ENCODE measurements at places on chromosomes 7 and 10.

DNA sequence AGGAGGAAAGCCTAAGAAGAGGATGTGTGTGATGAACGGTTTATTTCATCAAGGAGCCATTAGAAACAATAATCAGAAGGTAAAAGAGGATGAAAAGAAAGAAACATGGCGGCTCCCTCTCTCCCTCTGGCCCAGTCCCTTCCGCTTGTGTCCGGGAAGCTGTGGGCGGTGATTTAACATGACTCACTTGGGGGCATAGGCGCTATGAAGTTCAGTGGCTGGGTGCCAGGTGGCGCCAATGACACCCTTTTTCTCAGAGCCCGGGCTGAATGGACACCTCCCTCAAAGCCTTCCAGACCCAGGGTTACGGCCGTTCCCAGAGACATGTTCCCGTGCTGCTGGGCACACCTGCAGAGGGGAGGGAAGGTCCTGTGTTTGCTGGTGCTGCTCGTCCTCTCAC lies 244.0 kb downstream of the SKAP2 start:
- DNase-seq = peak; percentile 5

DNA sequence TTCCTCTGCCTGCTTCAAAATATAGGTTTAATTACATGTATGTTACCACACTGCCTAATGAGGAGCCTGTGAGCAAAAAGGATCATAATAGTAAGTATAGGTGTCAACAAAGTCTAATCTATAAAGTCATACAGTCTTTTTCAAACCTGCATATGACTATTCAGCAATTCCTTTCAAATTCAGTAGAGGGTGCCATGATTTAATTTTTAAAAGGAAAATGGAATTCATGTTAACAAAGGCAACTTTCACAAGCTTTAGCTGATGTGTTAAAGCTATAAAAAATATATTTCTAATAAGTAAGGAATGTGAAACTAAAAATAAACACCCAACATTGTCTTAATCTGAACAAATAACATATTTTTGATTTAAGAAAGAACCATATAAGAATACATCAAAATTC lies 52.1 kb downstream of the MPP7 start:
- DNase-seq = no peak

- no peak for DNase-seq
Observed at GRCh38 chr7:129807863-129808262, 144.9 kb downstream of the UBE2H start.

DNA sequence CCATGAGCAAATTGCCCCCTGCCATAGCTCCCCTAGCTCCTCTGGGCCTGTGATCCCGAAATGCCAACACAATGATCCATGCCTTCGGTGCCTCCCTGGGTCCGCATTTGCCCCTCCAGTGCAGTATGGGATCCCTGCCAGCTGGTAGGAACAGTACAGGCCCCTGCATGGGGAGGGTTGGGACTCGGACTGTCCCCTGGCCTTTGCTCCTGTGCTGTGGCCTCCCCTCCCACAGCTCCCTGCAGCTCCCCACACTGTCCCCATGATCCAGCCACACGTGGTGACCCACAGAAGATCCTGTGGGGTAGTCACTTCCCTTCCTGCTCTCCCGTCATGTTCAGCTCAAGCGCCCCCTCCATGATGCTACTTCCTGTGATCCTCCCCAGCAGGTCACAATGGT lies 140.3 kb downstream of the MAPK8 start:
- DNase-seq = no peak

DNA sequence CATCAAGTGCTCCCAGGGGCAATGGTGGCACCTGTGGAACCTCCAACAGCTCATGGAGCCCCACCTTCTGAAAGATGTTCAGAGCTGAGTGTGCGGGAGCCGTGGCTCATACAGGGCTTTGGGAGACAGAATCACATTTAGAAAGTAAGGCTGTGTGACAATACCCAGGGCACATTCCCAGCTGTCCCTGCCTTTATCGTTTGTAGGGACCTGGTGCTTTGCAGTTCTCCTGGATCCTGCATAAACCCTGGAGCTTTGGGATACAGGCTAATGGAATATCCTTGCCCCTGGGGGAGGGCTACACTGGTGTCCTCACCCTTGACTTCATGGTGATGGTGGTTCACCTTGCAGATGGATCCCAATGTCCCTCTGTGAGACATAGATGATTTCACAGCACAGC lies 134.8 kb upstream of the LAMB4 start:
- no peak for DNase-seq

DNA sequence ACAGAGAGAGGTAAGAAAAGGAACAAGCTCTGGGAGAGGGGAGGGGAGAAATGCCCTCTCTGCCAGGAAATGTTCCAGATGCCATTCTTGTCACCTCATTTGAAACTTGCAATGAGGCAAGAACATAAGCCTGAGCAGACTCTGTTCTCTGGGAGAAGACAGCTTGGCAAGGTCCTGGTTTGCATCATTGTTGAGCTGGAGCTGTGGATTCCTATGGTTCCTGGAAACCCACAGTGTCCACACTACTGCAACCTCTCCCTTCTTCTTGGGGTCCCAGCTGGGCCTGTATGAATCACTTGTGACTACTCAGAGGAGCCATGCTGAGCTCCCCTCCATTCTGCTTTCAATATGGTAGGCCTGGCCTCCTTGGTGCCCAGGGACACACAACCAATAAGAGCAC lies 60.8 kb upstream of the HECTD2 start:
- no peak for DNase-seq

DNA sequence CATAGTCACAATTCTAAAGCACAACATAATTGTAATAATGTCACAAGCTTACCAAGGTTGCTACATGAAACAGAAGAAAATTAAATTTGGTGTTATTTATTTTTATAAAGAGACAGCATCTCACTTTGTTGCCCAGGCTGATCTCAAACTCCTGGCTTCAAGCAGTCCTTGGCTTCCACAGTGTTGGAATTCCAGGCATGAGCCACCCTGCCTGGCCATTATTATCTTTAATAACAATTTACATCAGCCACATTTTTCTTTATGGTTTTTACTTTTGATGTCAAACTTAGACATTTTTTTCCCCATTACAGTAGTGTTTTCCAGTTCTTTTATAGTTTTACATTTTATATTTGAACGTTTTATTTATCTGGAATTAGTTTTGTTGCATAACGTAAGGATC lies 46.7 kb downstream of the BMPR1A start:
- no peak for DNase-seq

GRCh38 chr7:16428672-16429071 lies 7.3 kb upstream of the CRPPA start:
- DNase-seq = no peak

DNA sequence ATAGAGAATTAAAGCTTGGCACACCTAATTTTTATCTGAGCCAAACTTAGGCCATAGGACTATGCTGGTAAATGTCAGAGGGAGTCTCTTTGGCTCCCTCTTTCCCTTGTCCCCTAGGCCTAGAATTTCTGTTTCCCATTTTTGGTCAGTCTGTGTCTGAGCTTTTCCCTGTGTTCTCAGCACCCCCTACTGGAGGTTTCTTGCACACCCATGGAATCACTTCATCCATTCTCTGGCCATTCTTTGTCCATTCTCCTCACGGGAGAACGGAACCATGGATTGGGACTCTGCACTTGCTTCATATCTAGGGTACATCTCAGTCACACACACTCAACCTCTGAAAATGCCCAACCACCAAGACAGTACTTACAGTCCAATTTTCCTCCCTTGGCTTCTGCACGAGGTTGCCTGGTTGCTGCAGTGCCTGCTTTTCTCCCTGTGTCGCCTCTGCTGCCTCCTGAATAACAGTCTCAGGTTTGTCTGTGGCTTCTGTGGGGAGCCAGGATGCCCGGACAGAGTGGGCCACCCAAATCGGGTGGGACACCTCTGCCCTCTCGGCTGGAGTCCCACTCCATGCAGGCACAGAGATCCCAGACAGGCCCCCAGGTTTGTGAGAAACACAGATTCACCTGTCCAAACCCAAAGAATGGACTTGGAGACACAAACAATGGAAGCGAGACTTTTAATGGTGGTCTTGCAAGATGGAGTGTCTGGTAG lies 35.1 kb upstream of the DNAH11 start:
- DNase-seq = no peak

- no peak for DNase-seq
Observed at GRCh38 chr10:111475720-111476119, 398.9 kb downstream of the ADRA2A start.

DNA sequence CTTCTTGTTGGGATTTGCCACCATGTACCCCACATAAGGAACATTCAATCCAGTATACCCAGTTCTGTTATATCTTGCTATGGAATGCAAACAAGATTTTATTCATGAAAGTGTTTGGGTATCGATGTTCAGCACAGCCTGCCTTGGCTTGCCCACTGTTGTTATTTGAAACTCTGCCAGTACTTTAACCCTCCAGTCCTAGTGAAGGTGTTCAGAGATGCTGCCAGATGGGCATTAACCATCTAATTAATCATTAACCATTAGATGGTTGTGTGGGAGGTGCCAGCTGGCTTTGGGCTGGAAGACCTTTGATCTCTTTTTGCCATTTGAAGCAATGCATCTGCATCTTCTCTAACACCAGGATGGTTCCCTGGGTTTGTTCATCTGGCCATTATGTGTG lies 363.0 kb downstream of the SH2D4B start:
- DNase-seq = no peak

DNA sequence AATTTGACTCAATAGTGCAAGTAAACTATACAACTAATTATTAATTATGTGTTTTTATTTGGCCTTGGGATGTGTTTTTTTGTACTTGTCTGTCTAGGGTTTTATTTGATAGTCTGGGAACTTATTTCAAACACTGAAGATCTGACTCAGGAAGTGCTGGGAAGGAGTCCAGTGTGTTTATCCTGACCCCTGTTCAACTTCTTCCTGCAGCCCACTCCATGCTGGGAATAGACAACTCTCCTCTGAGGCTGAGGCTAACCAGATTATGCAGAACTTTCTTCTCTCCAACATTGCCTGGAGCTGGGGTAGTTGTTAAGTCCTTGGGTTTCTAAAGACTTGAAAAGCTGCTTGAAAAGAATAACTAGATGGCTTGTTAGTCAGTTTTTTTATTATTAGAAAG lies 6.9 kb downstream of the CISD1 start:
- no peak for DNase-seq

DNA sequence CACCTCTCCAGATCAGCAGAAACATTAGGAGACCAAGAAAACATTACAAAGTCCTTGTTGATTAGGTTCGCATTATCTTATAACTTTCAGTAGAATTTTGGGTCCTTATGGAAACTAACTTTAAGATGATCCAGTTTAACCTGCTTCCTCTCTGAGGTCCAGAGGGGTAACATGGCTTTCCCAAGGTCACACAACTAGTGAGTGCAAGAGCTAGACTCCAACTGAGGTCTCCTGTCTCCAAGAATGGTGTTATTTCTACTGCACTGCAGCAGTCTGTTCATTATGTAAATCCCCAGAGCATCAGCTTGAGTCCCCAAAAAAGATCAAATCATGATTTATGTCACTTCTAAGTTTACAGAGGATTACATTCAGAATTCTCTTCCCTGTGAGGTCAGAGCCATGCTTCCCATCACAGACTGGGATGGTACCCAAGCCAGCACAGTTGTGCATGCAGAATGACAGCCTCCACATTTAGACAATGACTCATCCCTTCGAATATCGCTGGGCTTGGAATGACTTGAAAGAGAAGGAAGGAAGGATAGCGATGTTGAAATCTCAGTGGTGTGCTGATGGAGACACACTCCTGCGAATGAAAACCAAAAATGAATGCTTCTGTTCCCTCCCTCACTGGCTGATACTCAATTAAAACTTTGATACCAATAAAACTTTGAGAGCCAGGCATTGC lies 163.1 kb upstream of the PLXNA4 start:
- DNase-seq = no peak

- no peak for DNase-seq
Observed at GRCh38 chr7:43591558-43592180, 8.8 kb downstream of the STK17A start.

DNA sequence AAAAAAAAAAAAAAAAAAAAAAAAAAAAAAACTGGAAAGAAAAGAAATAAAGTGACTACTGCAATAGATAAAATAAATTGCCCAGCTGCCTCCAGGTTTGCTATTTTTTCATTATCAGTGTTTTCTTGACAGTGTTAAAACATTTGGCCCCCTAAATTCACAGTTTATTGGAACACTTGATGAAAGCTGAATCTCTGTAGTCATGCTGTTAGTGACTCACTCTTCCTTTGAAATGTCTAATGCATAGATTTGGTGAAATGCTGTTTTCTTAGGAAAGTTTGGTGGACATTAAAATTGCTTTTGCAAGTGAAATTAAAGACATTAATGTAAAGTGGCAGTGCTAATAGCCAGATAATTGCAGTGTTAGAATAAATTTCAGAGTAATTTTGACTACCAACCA lies 785.2 kb downstream of the NRG3 start:
- DNase-seq = no peak

DNA sequence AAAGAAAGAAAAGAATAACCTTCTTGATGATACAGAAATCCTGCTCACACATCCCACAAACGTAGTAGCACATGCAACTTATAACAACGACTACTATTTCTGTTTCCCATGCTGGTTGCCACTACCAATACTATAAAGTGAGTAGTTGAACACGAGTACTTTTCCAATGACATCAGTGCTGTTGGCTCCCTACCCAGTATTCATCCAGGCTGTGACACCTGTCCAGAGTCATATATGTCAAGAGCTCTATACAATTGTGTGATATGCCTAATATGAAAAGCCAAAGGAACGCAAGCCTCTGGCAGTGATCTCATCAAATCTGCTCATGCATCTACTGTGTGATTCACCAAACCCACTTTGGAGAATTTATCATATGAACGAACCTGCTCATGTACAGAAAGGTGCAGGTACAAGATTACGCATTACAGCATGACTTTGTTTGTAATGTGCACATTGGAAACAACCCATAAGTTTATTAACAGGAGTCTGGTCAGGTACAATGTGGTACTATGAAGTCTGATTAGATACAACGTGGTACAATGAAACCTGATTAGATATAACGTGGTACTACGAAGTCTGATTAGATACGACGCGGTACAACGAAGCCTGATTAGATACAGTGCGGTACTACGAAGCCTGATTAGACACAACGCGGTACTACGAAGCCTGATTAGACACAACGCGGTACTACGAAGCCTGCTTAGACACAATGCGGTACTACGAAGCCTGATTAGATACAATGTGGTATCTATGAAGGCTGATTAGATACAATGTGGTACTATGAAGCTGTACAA lies 5.8 kb upstream of the ITIH5 start:
- DNase-seq = no peak

DNA sequence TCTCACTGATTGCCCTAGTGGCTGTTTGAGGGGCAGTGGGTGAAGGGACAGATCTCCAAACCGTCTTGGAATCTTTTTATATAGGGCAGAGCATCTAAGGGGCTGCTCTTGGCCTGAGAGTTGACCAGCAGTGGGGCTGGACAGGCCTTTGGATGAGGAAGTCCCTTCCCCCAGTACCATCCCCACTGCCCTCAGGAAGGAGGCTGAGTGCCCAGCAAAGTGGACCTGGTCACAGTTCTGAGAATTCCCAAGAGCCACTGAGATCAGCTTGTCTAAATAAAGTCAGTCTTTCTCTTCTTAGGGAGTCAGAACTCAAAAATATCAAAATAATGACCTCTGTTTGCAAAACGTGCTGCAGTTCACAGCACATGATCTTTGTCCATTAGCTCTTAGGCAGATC lies 5.6 kb downstream of the GDF10 start:
- no peak for DNase-seq

GRCh38 chr7:151345576-151346469 lies 4.2 kb downstream of the NUB1 start:
- no peak for DNase-seq

- peak; percentile 39 for DNase-seq
Observed at GRCh38 chr10:98041352-98042043, 11.1 kb upstream of the CRTAC1 start.
